ENCODE measurements at places on chromosomes 12 and 14.

GRCh38 chr12:11861864-11862600, 208.7 kb upstream of the BCL2L14 start:
- DNase-seq = no peak

GRCh38 chr12:99455350-99456035, 192.1 kb upstream of the GARIN6 start:
- no peak for DNase-seq

DNA sequence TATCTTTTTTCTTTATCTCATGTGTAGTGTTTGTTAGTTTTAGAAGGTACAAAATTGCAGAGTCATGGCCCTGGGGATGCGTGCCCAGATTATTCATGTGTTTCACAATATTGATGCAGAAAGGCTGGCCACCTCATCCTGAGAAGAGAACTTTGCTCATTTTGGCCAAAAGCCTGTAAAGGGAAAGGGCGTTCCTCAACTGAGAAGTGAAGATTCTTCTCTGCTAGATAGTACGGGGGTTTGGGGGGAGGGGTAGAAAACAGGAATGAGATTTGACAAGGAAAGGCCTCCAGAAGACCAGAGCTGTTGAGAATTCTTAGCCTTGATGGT, 1.7 kb downstream of the MGST1 start:
- DNase-seq = no peak

GRCh38 chr12:131380965-131381705, 329.8 kb upstream of the SFSWAP start:
- no peak for DNase-seq

- no peak for DNase-seq
Measured at GRCh38 chr14:73248108-73248868, 11.0 kb downstream of the PAPLN start.

- no peak for DNase-seq
Measured at GRCh38 chr14:62947301-62947700, 98.0 kb downstream of the KCNH5 start.

DNA sequence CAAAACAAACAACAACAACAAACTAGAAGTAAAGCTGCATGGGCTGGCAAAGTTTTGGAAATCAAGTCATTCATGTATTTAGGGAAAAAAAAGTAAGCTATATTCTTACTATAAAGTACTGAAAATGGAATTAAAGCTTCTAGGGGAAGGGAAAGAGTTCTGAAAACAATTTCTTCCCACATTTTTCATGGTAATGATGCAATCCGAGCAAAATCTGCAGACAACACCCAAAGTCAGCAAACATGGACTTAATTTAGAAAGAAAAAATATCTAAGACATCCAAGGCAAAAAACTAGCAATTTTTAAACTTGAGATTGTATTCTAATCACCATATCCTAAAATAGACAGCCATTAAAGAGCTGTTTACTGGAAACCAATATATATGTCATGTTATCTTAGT, 86.3 kb downstream of the LRP6 start:
- no peak for DNase-seq

DNA sequence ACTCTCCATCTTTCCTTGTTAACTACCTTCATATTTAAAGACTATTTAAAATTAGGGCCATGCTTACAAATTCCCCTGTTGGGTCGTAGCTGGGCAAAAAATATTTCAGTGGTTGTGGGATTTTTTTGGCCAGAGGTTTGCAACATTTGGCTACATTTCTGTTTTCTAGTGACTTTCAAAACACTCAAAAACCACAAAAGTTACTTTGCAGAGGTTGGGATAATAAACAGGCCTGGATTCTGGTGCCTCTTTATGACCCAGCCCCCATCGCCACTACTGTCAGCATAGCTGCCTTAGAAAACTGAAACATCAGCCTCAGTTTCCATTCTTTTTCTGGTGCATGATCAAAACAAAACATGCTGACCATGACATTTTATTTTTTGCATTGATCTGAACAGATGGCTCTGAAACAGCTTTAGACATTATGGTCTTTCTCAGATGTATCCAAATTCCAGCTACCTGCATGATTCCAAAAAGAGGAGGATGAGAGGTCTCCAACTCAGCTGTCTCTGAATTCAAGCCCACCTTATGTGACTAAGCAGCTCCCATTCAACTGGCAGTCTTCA, 5.2 kb downstream of the DPF3 start:
- DNase-seq = no peak

DNA sequence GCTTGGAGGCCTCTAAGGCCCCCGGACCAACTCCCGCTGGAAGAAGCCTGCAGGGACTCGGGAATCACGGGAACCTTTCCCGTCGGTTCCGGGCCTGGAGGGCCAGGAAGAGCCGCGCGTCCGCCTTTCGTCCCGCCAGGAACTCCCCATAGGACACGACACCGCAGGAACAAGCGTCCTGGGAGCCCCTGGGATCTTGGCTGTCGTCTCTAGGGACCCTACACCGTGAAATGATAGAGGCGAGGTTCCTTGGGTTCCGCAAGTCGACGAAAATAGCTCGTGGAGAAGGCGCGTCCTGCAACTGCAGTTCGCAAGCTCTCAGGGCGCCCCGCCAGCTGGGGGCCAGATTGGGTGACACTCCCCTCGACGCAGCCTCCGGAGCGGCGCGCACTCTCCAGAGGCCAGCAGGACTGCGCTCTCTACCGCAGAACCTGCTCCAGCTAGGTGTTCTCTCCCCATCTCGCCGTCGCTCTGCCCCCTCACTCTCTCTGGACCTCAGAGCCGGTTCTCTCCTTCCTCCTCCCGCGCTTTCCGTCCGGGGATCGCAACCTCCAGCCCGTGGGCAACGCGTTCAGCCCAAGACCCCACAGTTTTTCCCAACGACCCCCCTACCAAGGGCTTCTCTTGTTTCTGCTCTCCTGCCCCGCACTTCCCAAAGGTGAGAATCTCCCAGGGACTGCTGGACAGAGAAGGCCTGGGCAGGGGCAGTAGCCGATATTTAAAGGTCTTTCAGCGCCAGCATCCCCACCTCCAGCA, 776 bp downstream of the BMP4 start:
- DNase-seq = no peak

GRCh38 chr12:38886931-38887330, 18.5 kb downstream of the CPNE8 start:
- no peak for DNase-seq

DNA sequence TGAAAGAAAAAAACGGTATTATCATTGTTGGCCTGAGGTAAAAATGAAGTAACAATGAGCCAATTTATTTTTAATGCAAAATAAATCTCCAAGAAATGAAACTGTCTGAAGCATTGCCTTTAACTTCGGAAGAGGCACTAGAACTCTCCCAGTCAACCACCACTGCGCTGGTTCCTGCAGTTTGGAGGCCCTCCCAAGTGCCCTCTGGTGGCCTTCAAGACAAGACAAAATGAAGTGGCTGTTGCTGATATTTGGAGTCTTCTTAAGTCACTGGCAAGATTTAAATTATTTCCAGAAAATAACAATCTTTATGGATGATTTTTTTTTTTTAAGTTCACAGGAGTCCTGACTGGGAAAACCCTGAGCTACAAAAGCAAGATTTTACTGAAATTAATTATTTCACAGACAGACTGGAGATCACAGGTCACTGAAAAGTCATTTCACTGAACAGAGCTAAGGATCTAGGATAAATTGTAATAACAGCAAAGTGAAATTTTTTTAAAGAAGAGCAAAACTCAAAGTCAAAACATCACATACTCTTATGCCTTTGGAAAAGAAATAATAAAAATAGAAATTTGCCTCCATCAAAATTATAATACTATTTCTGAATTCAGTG, 58.2 kb downstream of the DICER1 start:
- DNase-seq = no peak

- no peak for DNase-seq
Measured at GRCh38 chr12:65305346-65305950, 27.0 kb downstream of the MSRB3 start.

DNA sequence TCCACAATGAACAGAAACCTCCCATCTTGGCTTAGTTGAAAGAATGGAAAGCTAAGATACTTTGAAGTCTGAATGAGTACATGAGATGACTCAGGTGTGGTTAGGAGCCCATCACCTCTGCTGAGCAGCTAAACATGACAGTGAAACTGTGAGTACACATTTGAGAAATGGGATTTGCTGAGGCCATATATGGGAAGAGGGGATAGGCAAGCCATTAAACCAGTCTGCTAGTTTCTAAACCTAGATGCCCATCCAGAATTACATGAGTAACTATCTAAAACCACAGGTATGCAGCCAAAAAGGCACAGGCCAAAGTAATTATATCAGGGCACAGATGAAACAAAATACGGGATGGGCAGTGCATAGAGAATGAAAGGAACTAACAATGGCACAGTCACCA, 41.2 kb downstream of the NKX2-1 start:
- DNase-seq = no peak

DNA sequence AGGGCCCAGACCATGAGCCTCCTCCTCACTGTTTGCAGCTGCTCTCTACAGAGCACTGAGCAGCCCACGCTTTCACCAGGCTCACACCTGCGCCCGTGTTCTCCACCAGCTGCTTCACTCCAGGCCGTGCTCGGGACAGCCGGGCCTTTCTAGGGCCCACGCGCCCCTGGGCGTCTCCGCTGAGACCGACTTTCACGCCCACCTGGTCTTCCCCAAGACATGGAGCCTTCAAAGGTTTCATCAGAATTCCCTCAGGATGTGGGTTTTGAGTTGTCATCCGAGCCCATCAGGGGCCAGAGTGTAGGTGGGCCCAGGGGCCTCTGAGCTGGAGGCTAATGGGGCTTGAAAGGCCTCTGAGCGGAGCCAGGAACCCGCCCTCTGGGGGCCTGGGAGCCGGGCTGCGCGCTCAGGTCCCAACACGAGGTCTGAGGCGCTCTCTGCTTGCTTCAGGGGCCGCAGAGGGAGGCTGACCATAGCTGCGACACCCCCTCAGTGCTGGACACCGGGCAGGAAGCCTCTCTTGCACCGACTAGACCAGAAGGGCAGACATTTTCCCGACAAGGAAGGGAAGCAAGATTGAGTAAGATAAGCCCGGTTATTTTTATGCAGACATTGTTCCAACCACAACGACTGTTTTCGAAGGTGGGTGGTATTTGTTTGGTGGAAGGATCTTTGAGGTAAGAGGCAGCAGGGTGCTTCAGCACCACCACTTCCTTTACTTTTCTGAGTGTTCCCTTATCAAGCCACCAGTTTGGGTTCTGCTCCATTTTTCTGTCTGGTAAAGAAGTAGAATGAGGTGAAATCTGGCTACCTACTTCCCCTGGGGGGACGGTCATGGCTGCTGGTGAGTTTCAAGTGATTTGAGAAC, 125.0 kb upstream of the FUT8 start:
- DNase-seq = peak; percentile 53

DNA sequence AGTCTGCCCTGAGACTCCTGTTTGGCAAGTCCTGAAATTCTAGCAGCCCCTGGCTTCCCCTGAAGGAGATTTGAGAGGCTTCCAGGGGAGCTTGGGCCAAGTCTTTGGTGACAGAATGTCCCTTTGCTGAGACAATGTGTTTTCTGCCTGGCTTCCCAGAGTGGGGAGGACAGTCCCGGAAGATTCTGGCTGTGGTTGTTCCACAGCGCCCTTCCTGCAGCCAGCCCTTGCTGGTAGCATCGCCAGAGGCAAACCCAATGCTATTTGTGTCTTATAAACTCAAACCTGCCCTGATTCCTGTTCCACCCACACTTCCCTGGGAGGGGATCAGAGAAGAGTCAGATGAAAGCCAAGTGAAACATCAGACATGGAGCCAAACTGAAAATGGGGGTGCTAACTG, 56.4 kb upstream of the OAS1 start:
- DNase-seq = no peak

DNA sequence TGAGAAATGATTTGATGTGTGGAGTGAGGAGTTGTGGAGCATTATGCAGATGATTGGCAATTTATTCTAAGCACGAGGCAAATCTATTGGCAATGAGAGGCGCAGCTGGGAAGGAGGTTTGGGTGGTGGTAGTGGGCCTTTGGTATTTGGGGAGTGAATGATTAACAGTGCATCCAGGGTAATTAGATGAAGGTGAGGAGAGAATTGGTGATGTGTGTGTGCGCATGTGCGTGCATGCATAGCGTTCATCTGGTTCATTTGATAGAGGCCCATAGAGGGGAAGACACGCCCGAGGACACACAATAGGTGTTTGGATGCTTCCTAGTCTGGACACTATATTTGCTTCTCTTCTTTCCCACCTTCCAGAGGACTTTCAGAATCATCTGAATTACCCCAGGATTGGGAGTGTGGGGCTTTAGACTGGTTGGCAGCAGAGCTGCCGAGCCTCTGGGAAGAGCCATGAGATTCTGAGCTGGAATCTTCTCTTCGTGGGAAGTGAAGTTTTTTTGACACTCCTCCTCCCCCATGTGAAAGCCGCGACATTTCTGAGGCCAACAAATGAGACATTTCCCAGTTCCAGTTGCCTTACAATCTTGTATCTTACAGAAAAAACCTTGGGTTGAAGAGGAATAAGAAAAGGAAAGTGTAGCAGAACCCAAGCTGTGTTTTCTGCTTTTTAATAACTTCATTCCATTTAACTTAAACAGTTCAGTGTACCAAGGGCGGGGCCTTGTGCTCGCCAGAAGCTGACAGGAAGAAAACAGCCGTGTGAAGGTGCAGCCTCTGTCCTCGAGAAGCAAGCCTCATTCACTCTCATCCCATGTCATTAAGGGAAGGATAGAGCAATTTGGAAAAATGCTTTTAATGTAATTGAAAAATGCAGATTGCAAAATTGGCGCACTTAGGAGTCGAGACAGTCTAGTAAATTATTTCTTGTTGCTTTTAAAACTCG, 65.2 kb downstream of the SLC25A47 start:
- no peak for DNase-seq

- DNase-seq = no peak
Measured at GRCh38 chr14:92637228-92637627, 111.2 kb downstream of the LGMN start.

GRCh38 chr14:104267895-104268294, 129.5 kb downstream of the KIF26A start:
- no peak for DNase-seq

DNA sequence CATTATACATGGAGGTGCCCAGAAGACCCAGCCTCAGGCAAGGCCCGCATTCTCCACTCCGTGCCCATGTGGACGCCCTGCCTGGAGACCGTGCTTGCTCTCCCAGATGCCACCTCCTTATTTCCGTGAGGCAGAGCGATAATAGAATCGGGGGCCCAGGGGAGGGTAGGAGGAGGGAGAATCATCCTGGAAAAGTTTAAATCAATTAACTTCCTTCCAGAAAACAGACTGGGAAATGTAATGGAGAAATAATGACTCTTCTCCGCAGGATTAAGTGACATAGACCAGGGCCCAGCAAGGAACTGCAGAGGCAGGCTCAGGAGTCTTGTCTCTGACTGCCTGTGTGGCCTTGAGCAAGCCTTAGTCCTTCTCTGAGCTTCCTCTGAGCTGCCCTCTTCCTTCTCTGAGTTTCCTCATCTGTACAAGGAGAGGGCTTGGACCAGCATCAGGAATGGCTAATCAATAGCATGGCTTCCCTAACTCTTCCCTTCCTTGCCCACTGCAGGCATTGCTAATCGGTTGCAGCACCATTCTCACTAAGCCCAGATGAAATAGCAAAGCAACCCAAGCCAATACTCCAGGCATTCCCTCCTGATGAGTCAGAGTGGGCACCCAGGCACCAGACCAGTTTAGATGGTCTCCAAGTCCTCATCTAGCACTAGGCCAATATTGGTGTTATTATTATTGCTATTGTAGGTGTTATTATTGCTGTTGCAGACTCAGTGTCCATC, 11.3 kb upstream of the FAM222A start:
- no peak for DNase-seq
